ENCODE measurements at places on chromosomes 5 and 9. TPM values are rescaled to one million over a fixed set of nuclear protein-coding genes. Genes with fewer than 3 reads are reported as not detected.

Gene GFPT2
- 0.39 TPM for total RNA-seq

Gene WDR38
- not detected for total RNA-seq

Gene DND1
- total RNA-seq: 2.6 TPM

Gene PCDHA9
- total RNA-seq: not detected

Gene MOCS2
- total RNA-seq: 17.0 TPM

Gene RLN1
- total RNA-seq: 1.2 TPM

Gene RNF180
- not detected for total RNA-seq

Gene GRIA1
- not detected for total RNA-seq

Gene TAL2
- total RNA-seq: not detected

Gene CCL28
- 10.7 TPM for total RNA-seq

Gene SLC6A19
- total RNA-seq: not detected

Gene PRR16
- total RNA-seq: 0.29 TPM

Gene SRA1
- total RNA-seq: 41.8 TPM

Gene GPR150
- total RNA-seq: 0.60 TPM

Gene TBCA
- total RNA-seq: 113 TPM

Gene CCL21
- not detected for total RNA-seq

Gene STPG3
- total RNA-seq: 0.37 TPM

Gene TLE4
- total RNA-seq: 62.6 TPM

Gene NEUROG1
- not detected for total RNA-seq

Gene MARCOL
- not detected for total RNA-seq

Gene SPINK7
- not detected for total RNA-seq

Gene AFAP1L1
- total RNA-seq: 0.44 TPM

Gene HEMGN
- not detected for total RNA-seq

Gene POU5F2
- 2.1 TPM for total RNA-seq

Gene CDX1
- total RNA-seq: not detected

Gene SLCO6A1
- total RNA-seq: not detected

Gene ANKHD1
- total RNA-seq: 187 TPM

Gene PCDH1
- not detected for total RNA-seq

Gene ZNF474
- 0.15 TPM for total RNA-seq

Gene ZNF883
- total RNA-seq: 0.33 TPM

Gene DNM1
- 0.86 TPM for total RNA-seq

Gene PRUNE2
- not detected for total RNA-seq

Gene THBS4
- total RNA-seq: 0.20 TPM

Gene TPPP
- total RNA-seq: 0.04 TPM

Gene NEK6
- 110 TPM for total RNA-seq

Gene NTNG2
- total RNA-seq: 2.1 TPM

Gene CCIN
- total RNA-seq: not detected

Gene PMPCA
- total RNA-seq: 67.2 TPM

Gene TPD52L3
- not detected for total RNA-seq

Gene FABP6
- total RNA-seq: not detected

Gene CSF1R
- 0.44 TPM for total RNA-seq

Gene CNTLN
- 0.46 TPM for total RNA-seq

Gene ERAP2
- total RNA-seq: 80.9 TPM

Gene PAXX
- total RNA-seq: 47.8 TPM

Gene NMUR2
- not detected for total RNA-seq

Gene OR1Q1
- total RNA-seq: not detected

Gene DMRT3
- not detected for total RNA-seq

Gene EIF4E1B
- total RNA-seq: not detected

Gene NKD2
- total RNA-seq: 0.16 TPM

Gene ORM2
- not detected for total RNA-seq

Gene BTNL9
- total RNA-seq: 27.6 TPM

Gene FOXD1
- 0.10 TPM for total RNA-seq

Gene ETF1
- total RNA-seq: 99.6 TPM

Gene ANKRD31
- total RNA-seq: 0.13 TPM

Gene SAXO1
- total RNA-seq: not detected

Gene FBXO38
- 62.8 TPM for total RNA-seq
